Bronchus fibroblast of lung (primary cell): ENCODE measurements at places on chromosomes 12 and 14. TPM values are rescaled to one million over a fixed set of nuclear protein-coding genes. Genes with fewer than 3 reads are reported as not detected.

MARCHF9 gene
- 2.2 and 2.4 TPM in 2 replicates for total RNA-seq

GDF11 gene
- 10.9 and 14.3 TPM in 2 replicates for total RNA-seq

RASSF9 gene
- total RNA-seq = under 0.01 TPM in 2 replicates

SELPLG gene
- total RNA-seq = 0.74 and 2.4 TPM in 2 replicates

ESR2 gene
- not detected in 2 replicates for total RNA-seq

B3GNT4 gene
- 0.34 and 0.59 TPM in 2 replicates for total RNA-seq

HOXC4 gene
- 1.6 and 2.0 TPM in 2 replicates for total RNA-seq

VCPKMT gene
- 3.7 and 4.0 TPM in 2 replicates for total RNA-seq

PTCSC3 gene
- not detected in 2 replicates for total RNA-seq

RNASE3 gene
- total RNA-seq = not detected in 2 replicates

PTHLH gene
- total RNA-seq = not detected in 2 replicates

PLXNC1 gene
- 0.84 and 0.89 TPM in 2 replicates for total RNA-seq

AHNAK2 gene
- 10.6 and 10.9 TPM in 2 replicates for total RNA-seq

A2ML1 gene
- total RNA-seq = not detected in 2 replicates

SLCO1B3 gene
- total RNA-seq = not detected in 2 replicates

RNASE1 gene
- total RNA-seq = not detected in 2 replicates

ADGRD1 gene
- under 0.01 and 0.84 TPM in 2 replicates for total RNA-seq

KCNMB4 gene
- total RNA-seq = 0.45 and 0.50 TPM in 2 replicates

L2HGDH gene
- 3.4 and 3.7 TPM in 2 replicates for total RNA-seq

ALDH1L2 gene
- 29.1 and 31.8 TPM in 2 replicates for total RNA-seq

LTBP2 gene
- total RNA-seq = 16.2 and 19.5 TPM in 2 replicates

SINHCAF gene
- 35.7 and 48.8 TPM in 2 replicates for total RNA-seq

KCNH5 gene
- under 0.01 and 0.17 TPM in 2 replicates for total RNA-seq

DACT1 gene
- 1.2 and 1.9 TPM in 2 replicates for total RNA-seq
